ENCODE measurements at places on chromosomes 5 and 9.

DNA sequence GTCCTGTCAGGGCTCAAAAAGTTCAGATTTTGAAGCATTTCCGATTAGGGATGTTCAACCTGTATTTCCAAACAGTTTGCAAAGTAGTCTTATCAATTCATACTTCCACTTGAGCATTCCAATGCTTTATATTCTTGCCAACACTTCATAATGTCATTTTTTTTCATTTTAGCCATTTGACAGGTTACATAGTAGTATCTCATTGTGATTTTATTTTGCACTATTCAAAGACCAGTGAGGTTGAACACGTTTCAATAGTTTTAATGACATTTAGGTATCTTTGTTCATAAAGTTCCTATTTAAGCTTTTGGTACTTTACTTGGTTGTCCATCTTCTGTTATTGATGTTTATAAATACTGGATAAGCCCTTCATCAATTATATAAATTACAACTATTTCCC is 71.4 kb downstream of the CEP120 start:
- DNase-seq: no peak

GRCh38 chr5:176994460-176995121 is 12.0 kb downstream of the UIMC1 start:
- no peak for DNase-seq

DNA sequence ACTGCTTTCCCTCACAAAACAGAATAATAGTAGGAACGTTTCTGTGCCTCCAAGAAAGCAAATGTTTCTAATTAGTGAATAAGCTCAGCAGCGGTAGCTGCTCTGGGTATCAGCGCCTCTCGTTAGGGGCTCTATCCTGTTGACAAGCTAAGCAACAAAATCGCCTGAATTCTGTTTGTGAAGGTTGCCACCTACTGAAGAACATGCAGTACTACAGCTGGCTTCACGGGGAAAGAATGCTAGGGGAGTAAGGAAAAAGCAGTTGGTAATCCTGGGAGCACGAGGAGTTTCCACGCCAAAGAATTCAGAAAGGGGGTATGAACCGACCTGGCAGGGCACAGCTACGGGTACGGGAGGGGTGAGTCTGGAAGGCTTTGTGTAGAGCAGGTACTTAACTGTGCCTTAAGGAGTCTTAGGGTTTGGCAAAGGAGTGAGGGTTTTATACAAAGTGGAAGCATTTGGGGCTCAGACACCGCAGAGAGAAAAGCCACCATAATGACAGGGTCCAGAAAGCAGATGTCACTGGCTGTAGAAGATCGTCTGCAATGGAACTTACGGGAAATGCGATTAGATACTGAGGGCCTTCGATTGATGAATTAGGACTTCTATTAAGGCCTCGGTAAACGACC is 171.7 kb downstream of the TTC39B start:
- no peak for DNase-seq

DNA sequence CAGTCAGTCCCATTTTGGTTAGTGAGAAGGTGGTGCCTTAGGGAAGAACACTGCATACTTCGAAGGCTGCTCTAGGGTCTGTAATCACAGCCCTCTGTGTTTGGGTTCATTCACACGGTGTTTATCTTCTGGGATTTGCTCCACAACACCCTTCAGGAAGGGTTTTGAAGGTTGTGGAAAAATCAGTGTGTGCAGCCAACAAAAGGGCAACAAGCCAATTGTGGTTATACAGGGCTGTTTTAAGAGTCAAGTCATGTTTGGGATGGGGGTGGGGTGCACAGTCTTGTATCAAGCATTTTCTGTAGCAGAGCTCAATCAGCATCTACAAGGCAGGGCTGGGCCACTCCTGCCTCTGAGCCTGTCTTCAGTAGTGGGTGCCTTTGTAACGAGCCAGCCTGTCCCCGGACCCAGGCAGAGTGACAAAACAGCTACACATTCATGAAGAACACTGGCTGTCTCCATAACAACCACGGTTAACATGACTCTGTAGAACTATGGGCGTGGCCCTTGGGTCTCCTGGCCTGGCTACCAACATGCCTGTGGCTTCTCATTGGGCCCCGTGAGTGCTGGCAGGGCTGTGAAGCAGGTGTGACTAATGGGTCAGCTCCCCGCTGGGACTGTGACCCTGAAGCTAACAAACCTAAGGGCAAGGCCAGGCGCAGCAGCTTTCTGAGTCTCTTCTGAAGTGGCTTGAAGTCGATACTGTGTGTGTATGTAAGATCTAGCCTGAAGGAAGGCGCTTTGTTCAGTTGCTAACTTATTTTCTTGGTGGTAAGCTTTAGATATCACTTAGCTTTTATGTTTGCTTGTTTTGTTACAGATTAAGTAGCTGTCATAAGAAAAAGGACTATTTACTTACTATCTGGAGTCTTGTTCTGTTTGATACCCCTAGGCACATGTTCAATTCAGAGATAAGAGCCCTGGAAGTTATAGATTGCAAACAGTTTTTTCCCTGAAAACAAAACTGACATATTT is 27.9 kb upstream of the GOLM1 start:
- DNase-seq: no peak

DNA sequence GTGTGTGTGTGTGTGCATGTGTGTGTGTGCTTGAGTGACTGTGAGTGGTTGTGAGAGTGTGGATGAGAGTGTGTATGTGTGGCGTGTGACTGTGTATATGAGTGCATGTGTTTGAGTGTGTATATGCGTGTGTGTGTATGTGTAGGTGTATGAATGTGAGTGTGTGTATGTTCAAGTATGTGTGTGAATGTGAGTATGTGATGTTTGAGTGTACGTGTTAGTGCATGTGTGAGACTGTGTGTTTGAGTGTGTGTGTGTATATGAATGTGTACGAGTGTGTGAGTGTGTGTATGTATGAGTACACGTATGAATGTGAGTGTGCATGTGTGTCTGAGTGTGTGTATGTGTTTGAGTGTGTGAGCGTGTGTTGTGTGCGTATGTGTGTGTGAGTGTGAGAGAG is 47.8 kb downstream of the KCNIP1 start:
- DNase-seq: no peak

- DNase-seq: no peak
Observed at GRCh38 chr5:150303660-150304386, 1.1 kb upstream of the ARSI start.

DNA sequence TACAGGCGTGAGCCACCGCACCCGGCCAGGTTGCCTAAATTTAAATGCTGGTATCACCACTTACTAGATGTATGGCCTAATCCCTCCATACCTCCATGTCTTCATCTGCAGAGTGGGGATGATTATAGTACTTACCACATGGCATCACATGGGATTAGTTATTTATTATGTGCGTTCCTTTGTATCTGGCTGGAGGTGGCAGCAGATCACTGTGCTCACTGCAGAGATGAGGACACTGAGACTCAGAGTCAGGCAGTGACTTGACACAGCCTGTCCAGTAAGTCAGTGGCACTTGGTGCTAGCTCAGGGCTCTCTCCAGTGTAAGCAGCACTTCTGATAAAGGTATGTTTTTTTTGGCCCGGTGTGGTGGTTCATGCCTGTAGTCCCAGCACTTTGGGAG is 38.4 kb upstream of the HAND1 start:
- DNase-seq: no peak

DNA sequence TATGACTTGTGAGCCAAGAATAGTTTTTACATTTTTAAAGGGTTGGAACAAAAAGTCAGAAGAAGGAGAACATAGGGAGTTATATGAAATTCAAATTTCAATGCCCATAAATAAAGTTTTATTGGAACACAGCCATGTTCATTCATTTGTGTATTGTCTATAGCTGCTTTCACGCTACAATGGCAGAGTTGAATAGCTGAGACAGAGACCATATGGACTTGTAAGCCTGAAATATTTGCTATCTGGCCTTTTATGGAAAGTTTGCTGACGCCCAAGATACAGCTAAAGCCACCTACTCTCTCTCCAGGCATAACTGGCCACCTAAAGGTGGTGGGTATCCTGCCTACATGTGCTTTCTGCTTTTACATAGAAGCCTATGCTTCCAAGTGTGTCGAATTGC is 10.9 kb downstream of the DAB2IP start:
- DNase-seq: no peak

DNA sequence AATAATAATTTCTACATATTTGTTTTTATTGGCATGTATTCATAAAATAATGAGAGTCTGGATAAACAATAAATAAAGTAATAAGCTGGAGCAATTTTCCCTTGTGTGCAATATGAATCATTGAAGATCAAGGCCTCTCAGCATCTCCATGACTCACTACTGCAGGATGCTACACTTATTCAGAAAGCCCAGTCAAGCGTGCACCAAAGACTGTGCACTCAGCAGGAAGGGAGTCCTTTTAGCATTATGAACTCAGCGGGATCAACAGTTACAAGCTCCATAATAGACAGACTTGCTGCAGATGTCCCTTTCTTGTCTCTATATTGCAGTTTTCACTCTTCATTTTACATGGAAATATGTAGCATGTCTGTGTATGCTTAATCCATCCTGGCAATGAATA is 485.3 kb downstream of the CDH9 start:
- no peak for DNase-seq

DNA sequence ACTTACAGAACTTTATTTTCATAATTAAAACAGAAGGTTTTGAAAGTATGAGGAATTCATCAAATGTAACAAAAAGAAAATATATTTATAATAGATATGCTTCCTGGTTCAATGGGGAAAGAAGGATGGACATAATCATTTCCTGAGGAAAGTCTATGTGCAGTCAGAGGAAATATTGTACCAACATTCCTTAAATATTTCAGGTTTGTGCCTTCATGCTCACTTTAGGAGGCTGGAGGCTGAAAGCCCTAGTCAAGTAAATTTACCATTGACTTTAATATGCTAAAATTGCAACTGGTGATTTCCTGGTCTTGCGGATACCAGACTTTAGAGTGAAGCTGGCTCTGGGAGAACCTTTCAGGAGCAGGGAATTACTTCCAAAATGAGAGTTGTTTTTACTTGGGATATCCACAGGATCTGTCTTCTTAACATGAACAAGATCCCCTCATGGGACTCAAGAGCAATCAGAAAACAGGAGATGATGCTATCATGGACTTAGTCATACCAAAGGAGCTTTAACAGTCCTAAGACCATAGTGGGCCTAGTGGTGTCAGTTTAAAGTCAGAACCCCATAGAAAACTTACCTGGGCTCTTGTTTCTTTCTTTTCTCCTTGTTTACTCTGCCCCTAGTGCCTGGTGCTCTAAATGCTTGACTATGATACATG is 762.8 kb upstream of the GRAMD2B start:
- no peak for DNase-seq
